Kidney (tissue), 22 donors: ENCODE measurements at places on chromosomes 3 and 15.
A peak's percentile ranks its signal among the peaks of the same experiment; 100 is the strongest.

GRCh38 chr15:99721104-99721778, 12.0 kb downstream of the LYSMD4 start:
- no peak for DNase-seq

GRCh38 chr15:99331381-99331780, 80.1 kb downstream of the LRRC28 start:
- no peak for DNase-seq

DNA sequence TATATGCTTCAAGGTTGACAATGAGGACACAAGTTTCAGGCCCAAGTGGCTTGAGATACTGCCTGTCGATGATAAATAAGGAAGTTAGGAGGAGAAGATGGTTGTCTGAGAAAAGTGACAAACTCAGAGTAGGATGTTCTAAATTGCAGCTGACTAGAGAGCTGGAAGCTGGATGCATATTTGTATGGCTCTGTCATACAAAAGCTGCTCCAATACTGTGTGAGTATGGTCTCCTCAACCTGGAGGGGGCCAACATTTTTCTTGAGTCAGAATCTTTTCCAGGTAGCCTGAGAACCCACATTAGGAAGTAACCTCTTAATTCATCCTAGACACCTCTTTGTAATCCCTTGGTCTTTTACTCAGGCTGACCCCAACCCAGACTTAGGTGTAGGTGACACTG, 28.4 kb upstream of the TPRG1 start:
- DNase-seq, result no peak

DNA sequence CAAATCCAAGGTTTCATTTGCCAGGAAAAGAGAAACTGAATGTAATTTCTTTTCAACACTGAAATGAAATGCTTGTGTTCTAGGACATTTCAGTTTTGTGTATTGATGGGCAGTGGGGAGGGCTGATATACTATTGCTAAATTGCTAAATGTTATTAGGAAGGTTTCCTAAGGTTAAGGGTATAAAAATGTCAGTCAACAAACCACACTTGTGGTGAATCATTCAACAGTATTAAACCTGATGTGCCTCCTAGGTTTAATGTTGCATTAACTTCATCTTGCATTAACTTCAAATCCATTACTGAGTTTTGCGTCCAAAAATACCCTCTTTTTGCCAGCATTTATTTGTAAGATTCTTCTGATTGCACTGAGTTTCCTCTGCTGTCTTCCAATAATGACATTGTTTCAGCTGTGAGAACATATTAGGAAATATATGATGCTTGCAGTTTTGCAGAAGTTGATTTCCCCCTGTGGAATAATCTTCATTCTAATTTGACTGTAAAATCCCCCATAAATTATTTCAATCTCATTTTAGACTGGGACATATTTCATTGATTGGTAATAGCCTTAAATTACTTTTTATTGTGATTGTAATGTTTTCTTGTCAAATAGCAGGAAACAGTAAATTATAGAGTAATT, 758.3 kb downstream of the GBE1 start:
- DNase-seq, result no peak

GRCh38 chr3:12986521-12986920, 86.7 kb downstream of the IQSEC1 start:
- peak; percentile 56 for DNase-seq
